ENCODE measurements at places on chromosomes 3 and 15.

GRCh38 chr3:124836448-124836847, 50.7 kb downstream of the ITGB5 start:
- DNase-seq, result no peak

DNA sequence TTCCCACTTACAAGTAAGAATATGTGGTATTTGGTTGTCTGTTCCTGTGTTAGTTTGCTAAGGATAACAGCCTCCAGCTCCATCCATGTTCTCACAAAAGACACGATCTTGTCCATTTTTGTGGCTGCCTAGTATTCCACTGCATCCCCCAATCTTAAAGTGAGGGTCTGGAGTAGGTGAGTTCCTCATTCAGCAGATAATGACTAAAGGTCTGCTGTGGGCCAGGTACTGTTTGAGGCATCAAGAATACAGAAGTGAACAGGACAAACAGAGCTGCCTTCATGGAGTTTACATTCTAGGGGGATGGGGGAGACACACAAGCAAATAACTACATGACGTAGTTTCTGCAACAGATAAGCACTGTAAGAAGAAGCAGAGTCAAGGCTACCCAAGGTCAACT, 24.3 kb downstream of the MKRN2OS start:
- DNase-seq, result no peak

DNA sequence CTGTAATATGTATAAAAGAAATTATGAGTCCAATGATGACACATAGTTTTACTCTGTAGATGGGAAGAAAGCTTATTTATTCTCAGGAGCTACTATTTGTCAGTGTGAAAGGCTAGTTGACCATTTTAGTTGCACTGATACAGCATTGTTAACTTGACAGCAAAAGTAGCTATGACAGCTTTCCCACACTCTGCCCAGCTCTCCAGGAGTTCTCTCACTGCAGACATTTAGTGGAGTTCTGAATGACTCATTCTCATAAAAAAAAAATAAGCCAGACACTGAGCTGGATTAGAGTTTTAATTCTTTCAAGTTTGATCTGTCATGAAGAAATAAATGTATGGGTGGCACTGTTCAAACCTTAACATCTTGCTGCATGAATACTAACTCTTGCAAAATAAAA, 77.2 kb upstream of the CFAP20DC start:
- DNase-seq, result no peak

- DNase-seq, result no peak
These were observed 43.8 kb upstream of the MITF start for GRCh38 chr3:69695443-69695842.

- no peak for DNase-seq
These were observed 14.9 kb upstream of the LEKR1 start for GRCh38 chr3:156811089-156811862.

GRCh38 chr3:111668888-111669488, 73.8 kb upstream of the ZBED2 start:
- no peak for DNase-seq

DNA sequence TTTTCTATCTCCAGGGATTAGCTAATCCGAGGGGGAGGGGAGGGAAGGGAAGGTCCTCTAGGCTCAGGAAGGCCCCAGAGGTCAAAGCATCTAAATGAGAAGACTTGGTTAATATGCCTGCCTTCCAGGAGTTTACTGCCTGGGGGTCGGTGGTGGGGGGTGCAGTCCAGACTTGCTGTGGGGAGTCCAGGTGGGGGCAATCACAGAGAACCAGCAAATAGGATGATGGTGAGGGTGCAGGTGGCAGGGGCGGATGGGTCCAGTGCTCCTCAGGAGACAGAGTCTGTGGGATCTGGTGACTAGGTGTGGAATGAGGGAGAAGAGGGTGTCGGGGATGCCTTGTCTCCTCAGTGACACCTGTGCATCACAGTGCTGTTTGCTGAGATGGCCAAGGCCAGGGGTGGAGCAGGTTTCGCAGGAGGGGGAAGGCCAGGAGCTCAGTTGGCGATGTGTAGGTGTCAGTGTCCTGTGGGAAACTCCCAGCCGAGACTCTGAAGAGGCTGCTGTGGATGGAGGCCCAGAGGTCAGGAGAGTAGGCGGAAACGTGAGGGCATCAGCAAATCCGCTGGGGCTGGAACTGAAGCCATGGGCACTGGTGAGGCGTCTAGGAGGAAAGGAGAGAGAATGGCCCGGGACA, 8.1 kb downstream of the CFAP100 start:
- no peak for DNase-seq

- DNase-seq, result no peak
These were observed 19.5 kb downstream of the COPS2 start for GRCh38 chr15:49135911-49136310.

- DNase-seq, result no peak
These were observed 204.9 kb downstream of the CNTN4 start for GRCh38 chr3:2303566-2303965.

GRCh38 chr3:175208326-175208725, 349.2 kb downstream of the NAALADL2 start:
- no peak for DNase-seq

DNA sequence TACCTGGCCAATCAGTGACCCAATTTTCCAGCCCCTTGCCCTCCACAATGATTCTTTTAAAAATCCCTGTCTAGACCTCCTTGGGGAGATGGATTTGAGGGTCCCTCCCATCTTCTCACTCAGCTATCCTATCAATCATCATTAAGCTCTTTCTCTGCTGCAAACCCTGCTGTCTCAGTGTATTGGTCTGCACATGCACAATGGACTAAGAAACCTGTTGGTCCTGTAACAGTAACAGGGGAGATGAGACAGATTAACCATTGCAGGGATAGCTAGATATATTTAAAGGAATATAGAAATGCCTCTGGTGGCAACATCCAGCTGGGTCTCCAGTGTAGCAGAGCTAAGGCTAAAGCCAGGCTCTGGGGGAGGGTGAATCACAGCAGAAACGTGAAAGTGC, 74.6 kb upstream of the CHRNA7 start:
- no peak for DNase-seq

All from activated T-cell treated with anti-CD3 and anti-CD28 coated beads, Interleukin-2, amount 50 U/mL, for 4 hours (primary cell).